ENCODE measurements at places on chromosomes 6 and 20.

- DNase-seq: no peak
Observed at GRCh38 chr6:20918868-20919267, 384.6 kb downstream of the CDKAL1 start.

DNA sequence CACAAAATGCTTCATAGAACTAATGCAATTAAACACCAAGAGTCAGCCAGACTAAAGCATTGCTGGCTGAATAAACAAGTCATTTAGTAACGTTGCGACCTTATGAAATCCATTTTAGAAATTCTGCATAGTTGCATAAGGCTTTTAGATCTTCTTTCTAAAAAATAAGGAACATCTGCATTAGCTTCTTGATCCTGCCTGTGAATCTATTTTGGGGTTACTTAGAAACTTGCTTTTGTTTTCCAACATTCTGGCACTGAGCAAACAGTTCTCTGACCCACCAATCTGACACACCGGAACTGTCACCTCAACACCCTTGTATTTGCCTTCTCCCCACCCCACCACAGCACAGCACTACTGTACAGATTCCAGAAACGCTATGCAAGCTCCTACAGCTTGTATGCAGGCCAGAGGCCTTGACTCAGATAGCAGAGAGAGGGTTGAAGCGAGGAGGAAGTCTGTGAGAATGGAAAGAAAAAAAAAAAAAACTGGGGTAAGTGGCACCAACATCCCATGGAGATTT, 55.0 kb downstream of the KIF13A start:
- DNase-seq: no peak

DNA sequence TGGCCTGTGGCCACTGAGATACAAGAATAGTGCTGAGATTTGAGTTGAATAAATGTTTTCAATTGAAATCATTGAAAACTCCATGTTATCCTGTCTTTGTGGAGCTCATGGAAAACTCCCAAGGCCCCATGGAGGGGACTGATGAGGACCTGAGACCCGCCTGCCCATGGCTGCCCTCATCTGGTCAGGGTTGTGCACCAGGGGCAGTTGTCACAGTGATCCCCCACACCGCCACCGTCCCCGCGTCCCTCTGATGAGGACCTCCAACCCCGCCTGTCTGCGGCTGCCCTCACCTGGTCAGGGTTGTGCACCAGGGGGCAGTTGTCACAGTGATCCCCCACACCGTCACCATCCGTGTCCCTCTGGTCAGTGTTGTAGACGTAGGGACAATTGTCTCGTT, 27.8 kb downstream of the THBS2 start:
- no peak for DNase-seq

GRCh38 chr20:49179368-49180277, 8.5 kb downstream of the STAU1 start:
- no peak for DNase-seq

DNA sequence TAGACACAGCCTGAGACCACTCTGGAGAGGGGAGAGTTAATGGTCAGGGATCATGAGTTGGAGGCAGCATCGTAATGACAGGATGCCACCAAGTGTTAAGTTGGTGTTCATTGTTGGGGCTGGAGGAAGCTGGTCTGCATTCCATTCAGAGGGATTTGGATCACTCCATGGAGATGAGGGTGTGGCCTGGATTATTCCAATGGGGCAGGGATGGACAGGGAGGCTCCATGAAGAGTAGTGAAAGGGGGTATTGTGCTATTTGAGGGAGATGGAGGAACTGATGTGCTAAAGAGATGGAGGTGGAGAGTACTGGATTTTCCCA, 1.1 kb downstream of the SAPCD1 start:
- no peak for DNase-seq

DNA sequence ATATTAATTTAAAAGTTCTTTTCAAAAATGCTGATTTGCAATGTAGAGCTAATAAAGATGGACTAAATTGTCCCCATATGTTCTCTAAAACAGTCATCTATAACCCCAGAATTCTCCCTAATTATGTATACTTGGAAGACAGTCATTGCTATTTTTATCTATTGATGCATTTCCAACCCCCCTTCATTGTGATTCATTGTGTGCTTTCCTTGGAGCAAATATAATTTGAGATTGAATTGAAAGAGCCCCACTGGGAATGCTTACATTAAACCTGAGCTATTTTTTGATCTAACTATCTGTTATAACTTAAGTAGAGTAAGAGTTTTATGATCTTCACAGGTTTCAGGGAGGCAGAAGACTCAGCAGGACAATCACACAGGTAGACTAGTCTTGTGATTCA, 73.7 kb upstream of the PTCHD4 start:
- no peak for DNase-seq

All from activated naive CD4-positive, alpha-beta T cell (primary cell).